Uterus (tissue), 4 donors: ENCODE measurements at places on chromosomes 12 and 14. TPM values are rescaled to one million over a fixed set of nuclear protein-coding genes. Genes with fewer than 3 reads are reported as not detected.

DNA sequence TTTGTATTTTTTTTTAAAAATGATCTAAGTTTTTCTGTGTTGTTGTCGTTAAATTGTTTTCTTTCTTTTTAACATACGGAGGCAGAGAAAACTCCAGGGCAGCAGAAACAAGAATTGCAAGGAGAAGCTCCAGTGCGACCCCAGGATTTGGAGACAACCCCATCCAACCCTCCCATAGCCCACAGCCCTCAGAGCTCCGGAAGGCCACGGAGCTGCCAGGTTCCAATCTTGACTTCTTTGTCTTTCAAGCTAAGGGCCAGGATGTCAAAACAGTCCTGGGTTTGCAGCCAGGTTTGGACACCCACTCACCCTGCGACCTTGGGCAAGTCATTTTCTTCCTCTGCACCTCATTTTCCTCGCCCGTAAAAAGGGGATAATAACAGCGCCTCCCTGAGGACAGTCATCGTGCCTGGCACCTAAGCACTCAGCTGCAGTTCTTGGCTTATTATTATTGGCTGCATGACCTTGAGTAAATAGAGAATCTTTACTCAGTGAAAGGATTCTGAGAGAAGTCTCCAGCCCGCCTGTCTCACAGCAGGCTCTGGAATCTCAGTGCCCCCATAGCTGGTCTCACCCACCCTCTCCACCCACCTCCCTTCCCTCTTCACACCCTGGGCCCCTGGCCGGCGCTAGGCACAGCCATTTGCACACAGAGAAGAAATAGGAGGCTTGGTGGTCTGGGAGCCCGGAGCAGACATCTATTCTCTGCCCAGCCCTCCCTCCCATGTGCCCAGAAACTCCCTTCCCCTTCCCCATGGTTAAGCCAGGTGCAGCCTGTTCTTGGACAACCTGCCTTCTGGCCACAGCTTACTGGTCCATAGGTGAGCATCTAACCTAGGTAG is 79.4 kb upstream of the BCL11B start:
- no peak overlapping the region for H3K4me3 ChIP-seq
- H3K27me3 ChIP-seq, result no peaks in the 10 kb centered on the region
- H3K4me1 ChIP-seq, result no peaks in the 10 kb centered on the region
- no peak for DNase-seq
- H3K36me3 ChIP-seq, result no peaks in the 10 kb centered on the region
- no peak overlapping the region for H3K27ac ChIP-seq

GRCh38 chr14:27435923-27436670 is 838.3 kb upstream of the NOVA1 start:
- no peaks in the 10 kb centered on the region for H3K27me3 ChIP-seq
- no peak overlapping the region for H3K4me3 ChIP-seq
- no peak for DNase-seq
- H3K27ac ChIP-seq, result no peak overlapping the region
- H3K36me3 ChIP-seq, result no peaks in the 10 kb centered on the region

The KRT1 gene
- total RNA-seq, result not detected

DNA sequence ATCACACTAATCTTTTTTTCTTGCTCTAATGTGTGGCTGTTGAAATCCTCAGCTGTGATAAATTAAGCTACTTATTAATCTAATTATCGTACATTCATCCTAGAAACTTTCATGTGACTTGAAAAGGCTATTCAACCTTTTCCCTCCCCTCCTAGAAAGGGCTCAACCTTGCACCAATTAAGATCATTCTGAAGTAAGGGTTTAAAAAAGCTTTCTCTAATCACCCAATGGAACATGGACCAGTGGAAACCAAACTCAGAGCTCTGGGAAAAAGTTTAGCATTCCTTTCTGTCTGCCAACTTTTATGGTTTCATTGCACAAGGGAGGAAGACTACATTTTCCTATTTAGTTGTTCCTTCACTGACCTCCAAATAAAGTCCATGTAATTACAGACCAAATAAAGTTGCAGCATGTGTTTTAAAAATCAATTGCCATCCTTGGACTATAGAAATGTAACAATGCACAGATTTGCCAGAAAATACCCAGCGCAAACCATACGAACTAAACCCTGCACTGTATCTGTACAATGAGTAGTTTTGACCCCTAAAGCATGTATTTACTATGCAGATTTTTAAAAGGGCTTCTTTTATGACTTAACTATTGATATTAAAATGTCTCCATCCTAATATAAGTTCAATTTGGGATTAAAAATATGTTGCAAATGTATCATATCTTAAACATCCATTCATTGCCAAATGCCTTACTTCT is 142.6 kb upstream of the OTX2 start:
- no peak overlapping the region for H3K27ac ChIP-seq
- H3K36me3 ChIP-seq, result no peaks in the 10 kb centered on the region
- no peaks in the 10 kb centered on the region for H3K27me3 ChIP-seq
- no peaks in the 10 kb centered on the region for H3K4me1 ChIP-seq
- no peak overlapping the region for H3K4me3 ChIP-seq
- DNase-seq, result no peak

The RNASE3 gene
- total RNA-seq, result not detected

The TMPRSS12 gene
- total RNA-seq, result not detected

DNA sequence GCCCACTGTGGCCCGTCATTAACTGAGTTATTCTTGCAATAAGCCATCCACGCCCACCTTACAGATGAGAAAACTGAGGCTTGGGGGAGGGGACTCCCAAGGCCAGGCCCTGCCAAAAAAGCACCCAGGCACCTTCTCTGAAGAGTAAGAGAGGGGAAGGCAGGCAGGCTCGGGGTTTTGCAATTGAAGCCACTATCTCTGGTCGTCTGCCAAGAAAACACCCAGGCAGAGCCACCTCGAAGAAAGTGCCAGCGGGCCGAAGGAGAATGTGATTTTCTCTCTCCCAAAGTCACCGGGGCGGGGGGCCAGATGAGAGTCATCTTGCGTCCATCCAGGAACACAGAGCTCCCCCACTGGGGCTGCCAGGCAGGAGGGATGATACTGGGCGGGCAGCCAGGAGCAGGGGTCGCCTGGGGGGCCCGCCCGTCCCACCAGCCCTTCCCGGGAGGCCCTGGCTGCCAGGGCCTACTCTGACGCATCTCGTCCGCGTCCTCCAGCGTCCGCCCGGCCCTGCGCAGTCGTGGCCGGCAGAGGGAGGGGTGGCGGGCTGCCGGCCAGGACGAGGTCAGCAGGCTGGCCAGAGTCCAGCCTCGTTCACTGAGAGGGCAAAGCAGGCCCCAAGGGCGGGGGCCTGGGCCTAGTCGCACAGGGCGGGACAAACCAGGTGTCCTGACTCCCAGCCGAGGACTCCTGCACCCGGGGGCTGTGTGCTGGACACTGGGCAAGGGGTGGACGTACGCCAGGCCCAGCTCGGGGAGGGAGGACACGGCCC is 74.3 kb downstream of the RFLNA start:
- peak overlapping the region; percentile 91 for H3K27ac ChIP-seq
- no peaks in the 10 kb centered on the region for H3K36me3 ChIP-seq
- DNase-seq, result peak; percentile 92
- H3K4me1 ChIP-seq, result peaks cover 13% of the 10 kb centered on the region

- H3K36me3 ChIP-seq, result no peaks in the 10 kb centered on the region
- peak; percentile 42 for DNase-seq
- H3K4me1 ChIP-seq, result no peaks in the 10 kb centered on the region
- H3K4me3 ChIP-seq, result no peak overlapping the region
These were observed 41.2 kb downstream of the DGLUCY start for GRCh38 chr14:91154851-91155625.

The C12orf50 gene
- 7.7 TPM for total RNA-seq

DNA sequence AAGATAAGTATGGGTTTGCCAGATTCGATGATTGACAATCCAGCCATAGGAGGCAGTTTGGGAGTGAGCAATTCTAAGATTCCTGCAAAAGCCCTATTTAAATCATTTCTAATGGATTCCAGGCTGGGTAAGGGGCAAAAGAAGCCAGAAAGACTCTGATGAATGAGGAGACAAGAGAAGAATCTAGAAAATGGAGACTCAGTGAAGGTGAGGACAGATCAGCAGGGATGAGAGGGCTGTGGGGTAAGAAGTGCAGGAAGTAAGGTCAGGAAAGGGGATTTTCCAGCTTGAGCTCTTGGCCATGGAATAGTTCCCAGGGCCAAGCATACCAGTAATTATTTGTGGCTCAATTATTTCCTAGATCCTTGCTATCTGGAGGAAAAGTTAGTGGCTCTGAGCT is 87.3 kb downstream of the TMX1 start:
- no peaks in the 10 kb centered on the region for H3K36me3 ChIP-seq
- H3K27ac ChIP-seq, result peak overlapping the region; percentile 89
- no peak overlapping the region for H3K4me3 ChIP-seq
- peaks cover 12% of the 10 kb centered on the region for H3K4me1 ChIP-seq

The IL26 gene
- not detected for total RNA-seq

GRCh38 chr12:64729909-64730587 is 29.2 kb downstream of the GNS start:
- H3K27me3 ChIP-seq, result no peaks in the 10 kb centered on the region
- H3K27ac ChIP-seq, result peak overlapping the region; percentile 83
- H3K4me3 ChIP-seq, result no peak overlapping the region
- no peak for DNase-seq

GRCh38 chr14:96191353-96191752 is 13.3 kb upstream of the BDKRB2 start:
- no peaks in the 10 kb centered on the region for H3K4me1 ChIP-seq
- no peak overlapping the region for H3K4me3 ChIP-seq
- no peaks in the 10 kb centered on the region for H3K27me3 ChIP-seq

GRCh38 chr12:93061473-93062419 is 132.7 kb upstream of the EEA1 start:
- H3K27me3 ChIP-seq, result no peaks in the 10 kb centered on the region
- no peak overlapping the region for H3K4me3 ChIP-seq
- DNase-seq, result peak; percentile 27
- H3K36me3 ChIP-seq, result no peaks in the 10 kb centered on the region
- H3K4me1 ChIP-seq, result no peaks in the 10 kb centered on the region
- H3K27ac ChIP-seq, result peak overlapping the region; percentile 58

- no peak overlapping the region for H3K27ac ChIP-seq
- H3K27me3 ChIP-seq, result no peaks in the 10 kb centered on the region
- no peak overlapping the region for H3K4me3 ChIP-seq
- H3K4me1 ChIP-seq, result no peaks in the 10 kb centered on the region
These were observed 87.5 kb downstream of the FUT8 start for GRCh38 chr14:65500075-65500474.

DNA sequence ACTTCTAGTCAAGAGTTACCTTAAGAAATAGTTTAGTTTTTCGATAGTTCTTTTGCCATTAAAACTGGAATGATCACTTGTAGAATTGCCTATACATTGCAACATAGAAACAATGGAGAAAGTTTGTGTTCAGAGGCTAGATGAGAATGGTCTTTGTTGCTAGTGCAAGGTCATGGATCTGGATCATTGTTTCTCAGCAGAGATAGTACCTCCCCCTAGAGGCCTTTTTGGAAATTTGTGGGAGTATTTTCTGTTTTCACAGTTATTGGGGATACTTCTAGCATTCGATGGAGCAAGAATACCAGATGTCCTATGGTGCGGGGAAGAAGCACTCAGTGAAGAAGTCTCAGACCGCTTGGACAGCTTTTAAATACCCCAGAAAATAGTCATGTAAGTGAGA is 138.8 kb upstream of the HMGA2 start:
- H3K27me3 ChIP-seq, result no peaks in the 10 kb centered on the region
- H3K36me3 ChIP-seq, result no peaks in the 10 kb centered on the region
- no peak overlapping the region for H3K27ac ChIP-seq
- H3K4me3 ChIP-seq, result no peak overlapping the region

The NGB gene
- not detected for total RNA-seq

GRCh38 chr12:5921966-5922899 is 22.8 kb downstream of the ANO2 start:
- H3K4me1 ChIP-seq, result no peaks in the 10 kb centered on the region
- DNase-seq, result no peak
- H3K27me3 ChIP-seq, result no peaks in the 10 kb centered on the region

DNA sequence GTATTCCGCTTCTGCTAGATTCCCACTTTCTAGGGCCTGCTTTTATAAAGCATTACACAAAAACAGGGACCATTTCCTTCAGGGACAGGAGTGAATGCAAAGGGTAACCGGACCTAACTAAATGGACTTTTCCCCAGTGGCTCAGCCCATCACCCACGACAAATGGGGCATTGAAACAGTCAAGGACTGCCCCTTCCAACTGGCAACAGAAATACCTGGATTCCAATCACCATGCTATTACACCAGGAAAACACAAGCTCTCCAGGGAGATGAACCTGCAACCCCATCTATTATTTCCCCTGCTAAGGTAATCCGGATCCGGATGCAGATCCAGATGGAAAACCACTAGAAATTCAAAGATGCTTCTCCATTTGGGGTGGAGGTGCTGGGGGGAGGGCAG is 1.0 kb downstream of the MPHOSPH9 start:
- no peaks in the 10 kb centered on the region for H3K36me3 ChIP-seq
- H3K27me3 ChIP-seq, result no peaks in the 10 kb centered on the region
- peak overlapping the region; percentile 96 for H3K4me3 ChIP-seq
- peak overlapping the region; percentile 93 for H3K27ac ChIP-seq

The HOXC9 gene
- not detected for total RNA-seq

GRCh38 chr14:64035143-64035542 is 182.3 kb downstream of the SYNE2 start:
- DNase-seq, result no peak
- H3K27me3 ChIP-seq, result no peaks in the 10 kb centered on the region
- no peaks in the 10 kb centered on the region for H3K4me1 ChIP-seq
- no peak overlapping the region for H3K27ac ChIP-seq
- no peak overlapping the region for H3K4me3 ChIP-seq
- H3K36me3 ChIP-seq, result no peaks in the 10 kb centered on the region

DNA sequence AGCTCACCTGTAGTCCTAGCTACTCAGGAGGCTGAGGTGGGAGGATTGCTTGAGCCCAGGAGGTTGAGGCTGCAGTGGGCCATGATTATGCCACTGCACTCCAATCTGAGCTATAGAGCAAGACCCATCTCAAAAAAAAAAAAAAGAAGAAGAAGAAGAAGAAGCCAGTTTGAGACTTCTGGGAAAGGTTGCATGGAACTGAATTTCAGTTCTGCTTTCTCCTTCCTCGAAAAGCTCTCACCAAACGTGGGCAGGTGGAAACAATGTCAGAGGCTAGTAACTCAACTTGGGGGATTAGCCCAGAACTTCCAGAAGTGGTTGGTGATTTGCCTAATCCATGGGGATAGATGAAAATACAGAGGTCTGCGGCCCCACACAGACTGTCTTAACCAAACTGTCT is 18.7 kb downstream of the FLVCR2 start:
- H3K36me3 ChIP-seq, result no peaks in the 10 kb centered on the region
- no peak for DNase-seq
- no peaks in the 10 kb centered on the region for H3K27me3 ChIP-seq
- H3K4me1 ChIP-seq, result no peaks in the 10 kb centered on the region
- no peak overlapping the region for H3K27ac ChIP-seq
- no peak overlapping the region for H3K4me3 ChIP-seq

DNA sequence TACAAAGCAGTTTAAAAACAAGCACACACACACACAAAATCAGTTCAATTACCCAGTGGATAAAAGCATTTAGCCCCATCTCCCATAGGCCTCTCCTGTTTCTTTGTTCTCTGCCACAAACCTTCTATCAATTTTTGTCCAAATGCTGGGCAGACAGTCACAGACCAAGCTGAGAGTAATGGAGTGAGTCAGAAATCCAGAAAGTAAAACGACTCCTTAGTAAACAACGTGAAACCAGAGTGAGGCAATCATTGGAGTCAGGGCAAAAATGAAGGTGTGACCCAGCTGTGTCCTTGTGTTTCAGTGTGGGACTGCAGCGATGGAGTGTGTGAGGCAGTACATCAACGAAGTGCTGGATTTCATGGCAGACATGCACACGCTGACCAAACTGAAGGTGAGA is 102.0 kb downstream of the PRIMA1 start:
- no peaks in the 10 kb centered on the region for H3K27me3 ChIP-seq
- H3K4me3 ChIP-seq, result no peak overlapping the region
- H3K36me3 ChIP-seq, result no peaks in the 10 kb centered on the region
- no peak overlapping the region for H3K27ac ChIP-seq

- no peak overlapping the region for H3K27ac ChIP-seq
- peaks cover 6% of the 10 kb centered on the region for H3K4me1 ChIP-seq
- no peaks in the 10 kb centered on the region for H3K27me3 ChIP-seq
- H3K36me3 ChIP-seq, result no peaks in the 10 kb centered on the region
- no peak overlapping the region for H3K4me3 ChIP-seq
These were observed 157.5 kb downstream of the CALM1 start for GRCh38 chr14:90554341-90554740.
